ENCODE measurements at places on chromosomes 3 and 15.

DNA sequence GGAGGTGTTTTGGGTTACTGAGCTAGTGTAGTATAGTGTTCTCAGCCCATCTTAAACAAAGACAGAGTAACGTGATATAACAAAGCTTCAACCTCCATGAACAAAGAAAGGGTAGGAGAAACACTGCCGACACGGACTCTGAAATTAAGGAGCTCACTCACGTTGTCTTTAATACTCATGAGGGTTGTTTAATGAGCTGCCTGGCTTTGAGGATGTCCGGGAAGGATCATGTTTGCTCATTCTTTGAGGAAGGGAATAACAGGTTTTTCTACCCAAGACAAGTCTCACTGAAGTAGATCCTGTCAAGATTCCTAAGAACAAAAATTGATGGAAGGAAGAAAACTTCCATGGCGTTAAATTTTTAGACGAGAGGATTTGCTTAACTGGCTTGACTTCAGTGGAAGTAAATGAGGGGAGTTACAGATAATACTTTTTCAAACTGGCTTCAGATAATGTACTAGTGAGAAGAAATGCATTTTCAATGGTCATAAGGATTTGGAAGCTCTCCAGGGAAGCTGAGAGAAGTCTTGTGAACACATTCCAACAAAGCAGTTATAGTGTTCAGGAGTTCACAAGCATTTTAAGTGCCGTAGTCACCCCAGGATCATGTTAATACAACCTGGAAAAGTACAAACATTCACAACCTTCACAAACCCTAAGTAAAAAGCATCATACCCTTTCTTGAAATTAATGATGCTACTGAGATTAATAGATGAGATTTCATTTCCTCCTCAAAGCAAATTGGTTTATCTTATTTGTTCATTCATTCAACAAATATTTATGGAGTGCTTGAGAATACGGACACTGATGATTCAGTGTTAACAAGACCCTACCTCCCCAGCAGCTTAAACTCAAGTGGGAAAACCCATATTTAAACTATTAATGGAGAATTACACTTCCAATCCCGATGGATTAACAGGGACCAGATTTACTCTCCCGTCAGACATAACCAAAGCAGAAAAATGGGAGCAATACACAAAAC lies 101.5 kb downstream of the SHQ1 start:
- no peak for DNase-seq

- no peak for DNase-seq
Observed at GRCh38 chr3:101814835-101815234, 34.5 kb upstream of the NFKBIZ start.

GRCh38 chr15:82875411-82876003 lies 66.1 kb downstream of the WHAMM start:
- DNase-seq, result no peak

DNA sequence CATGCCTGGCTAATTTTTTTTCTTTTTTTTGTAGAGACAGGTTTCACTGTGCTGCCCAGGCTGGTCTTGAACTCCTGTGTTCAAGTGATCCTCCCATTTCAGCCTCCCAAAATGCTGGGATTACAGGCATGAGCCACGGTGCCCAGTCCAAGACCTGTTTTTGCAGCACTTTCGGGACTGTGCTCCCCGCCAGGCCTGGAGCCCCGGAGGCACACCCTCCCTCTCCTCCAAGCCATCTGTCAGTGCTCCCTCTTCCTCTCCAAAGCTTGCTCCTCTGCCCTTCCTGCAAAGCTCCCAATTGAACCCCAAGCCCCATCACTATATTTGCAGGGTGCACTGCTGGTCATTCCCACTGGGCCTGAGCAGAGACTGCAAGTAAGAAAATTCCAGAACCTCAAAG lies 98.1 kb downstream of the CORO2B start:
- DNase-seq, result no peak

- no peak for DNase-seq
Observed at GRCh38 chr3:123781571-123782275, 102.4 kb downstream of the MYLK start.

GRCh38 chr15:77036537-77037387 lies 34.1 kb downstream of the TSPAN3 start:
- no peak for DNase-seq

DNA sequence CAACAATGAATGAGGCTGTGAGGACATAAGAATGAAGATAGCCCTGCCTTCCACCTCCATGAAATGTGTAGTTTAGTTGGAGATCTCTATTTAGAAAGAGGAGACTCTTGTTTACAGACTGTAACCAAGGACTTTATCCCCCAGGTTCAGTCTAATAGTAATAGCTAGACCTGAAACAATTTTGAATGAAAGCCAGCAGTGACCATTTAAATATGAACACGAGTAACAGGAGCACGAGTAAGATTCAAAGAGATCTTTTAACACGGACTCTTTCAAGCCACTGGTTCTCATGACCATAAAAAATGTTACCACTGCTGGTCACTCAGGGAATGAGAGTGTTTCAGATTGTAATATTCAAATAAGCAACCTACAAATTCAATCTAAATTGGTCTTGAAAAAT lies 123.1 kb downstream of the FMN1 start:
- no peak for DNase-seq

- no peak for DNase-seq
Observed at GRCh38 chr3:54374214-54374852, 252.0 kb downstream of the CACNA2D3 start.

GRCh38 chr15:62439543-62440016 lies 274.5 kb upstream of the C2CD4B start:
- peak; percentile 31 for DNase-seq

- DNase-seq, result no peak
Observed at GRCh38 chr15:89360294-89360971, 25.8 kb upstream of the POLG start.

DNA sequence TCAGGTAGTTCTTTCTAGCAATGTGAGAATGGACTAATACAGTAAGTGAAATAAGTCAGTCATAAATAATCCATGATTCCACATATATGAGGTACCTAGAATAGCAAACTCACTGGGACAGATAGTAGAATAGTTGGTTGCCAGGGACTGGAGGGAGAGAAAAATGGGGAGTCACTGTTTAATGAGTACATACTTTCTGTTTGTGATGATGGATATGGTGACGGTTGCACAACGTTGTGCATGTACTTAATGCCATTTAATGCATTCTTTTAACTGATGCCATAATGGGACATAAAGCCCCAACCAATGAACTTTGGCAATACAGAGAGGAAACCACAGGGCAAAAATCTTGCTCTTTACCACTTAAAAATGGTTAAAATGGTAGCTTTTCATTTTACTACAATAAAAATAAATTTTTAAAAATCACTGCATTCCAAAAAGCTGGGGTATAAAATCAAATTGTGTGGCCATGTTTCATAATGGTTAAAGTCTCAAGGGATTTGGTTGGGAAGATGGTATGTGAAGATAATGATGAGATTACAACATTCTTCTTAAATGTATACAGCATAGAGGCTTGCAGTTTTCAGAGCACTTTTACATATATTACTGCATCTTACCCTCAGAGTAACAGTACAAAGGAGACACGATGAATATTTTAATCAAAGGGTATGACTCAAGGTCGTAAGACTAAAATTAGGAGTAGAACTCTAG lies 45.2 kb downstream of the ADAM10 start:
- DNase-seq, result no peak

DNA sequence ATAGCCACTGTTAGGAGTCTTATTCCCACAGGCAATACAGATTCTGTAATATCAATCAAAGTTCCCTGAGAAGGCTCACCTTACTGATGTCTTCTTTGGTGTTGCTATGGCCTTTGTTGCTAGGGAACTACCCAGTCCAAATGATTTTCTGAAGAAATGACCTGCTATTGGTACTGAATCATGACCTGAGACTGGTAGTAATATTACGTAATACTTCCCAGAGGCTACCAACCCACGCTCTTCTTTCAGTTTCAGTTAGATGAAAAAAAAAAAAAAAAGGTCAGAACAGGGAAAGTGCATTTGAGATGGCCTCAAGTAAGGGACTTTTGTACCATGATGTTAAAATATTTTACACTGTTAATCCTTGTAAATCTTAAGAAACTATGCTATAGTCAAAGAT lies 1092.5 kb upstream of the EPHA6 start:
- DNase-seq, result no peak

GRCh38 chr3:53375019-53375418 lies 27.7 kb upstream of the DCP1A start:
- DNase-seq, result peak; percentile 10

GRCh38 chr3:45059132-45059531 lies 33.0 kb downstream of the CLEC3B start:
- DNase-seq, result no peak

- no peak for DNase-seq
Observed at GRCh38 chr3:50340147-50340447, 539 bp downstream of the RASSF1 start.

GRCh38 chr3:135159681-135160247 lies 364.7 kb downstream of the EPHB1 start:
- DNase-seq, result no peak

DNA sequence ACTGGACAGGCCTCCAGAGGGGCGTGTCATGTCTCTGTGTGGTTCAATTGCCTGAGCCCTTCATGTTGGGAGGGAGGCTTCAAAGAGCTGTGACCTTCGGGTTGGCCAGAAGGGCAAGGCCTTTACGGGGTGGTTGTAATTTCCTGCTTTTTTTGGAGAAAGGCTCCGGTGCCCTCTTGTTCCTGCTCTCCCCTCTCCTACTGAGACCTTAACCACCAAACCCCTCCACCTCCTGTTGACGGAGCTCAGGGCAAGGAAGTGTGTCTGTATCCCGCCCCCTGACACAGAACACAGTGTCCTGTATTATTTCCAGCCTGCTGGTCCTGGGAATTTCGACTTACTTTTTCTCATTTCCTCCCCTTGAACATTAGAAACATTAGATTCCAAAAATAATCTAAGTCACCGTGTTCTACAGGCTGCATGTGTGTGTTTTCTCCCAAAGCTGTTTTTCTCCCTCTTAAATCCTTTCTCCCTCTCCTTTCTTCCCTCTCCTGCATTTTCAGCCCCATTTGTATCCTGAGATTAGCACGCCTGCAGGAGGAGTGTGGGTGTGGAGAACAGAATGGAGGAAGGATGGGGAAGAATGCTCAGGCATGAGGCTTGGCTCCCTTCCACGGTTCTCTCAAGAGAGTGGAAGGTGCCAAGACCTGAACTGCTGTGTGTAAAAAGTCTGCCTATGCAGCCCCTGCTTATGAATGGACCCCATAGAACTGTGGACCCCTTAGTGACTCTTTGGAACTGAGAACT lies 285.4 kb upstream of the ROPN1 start:
- no peak for DNase-seq

DNA sequence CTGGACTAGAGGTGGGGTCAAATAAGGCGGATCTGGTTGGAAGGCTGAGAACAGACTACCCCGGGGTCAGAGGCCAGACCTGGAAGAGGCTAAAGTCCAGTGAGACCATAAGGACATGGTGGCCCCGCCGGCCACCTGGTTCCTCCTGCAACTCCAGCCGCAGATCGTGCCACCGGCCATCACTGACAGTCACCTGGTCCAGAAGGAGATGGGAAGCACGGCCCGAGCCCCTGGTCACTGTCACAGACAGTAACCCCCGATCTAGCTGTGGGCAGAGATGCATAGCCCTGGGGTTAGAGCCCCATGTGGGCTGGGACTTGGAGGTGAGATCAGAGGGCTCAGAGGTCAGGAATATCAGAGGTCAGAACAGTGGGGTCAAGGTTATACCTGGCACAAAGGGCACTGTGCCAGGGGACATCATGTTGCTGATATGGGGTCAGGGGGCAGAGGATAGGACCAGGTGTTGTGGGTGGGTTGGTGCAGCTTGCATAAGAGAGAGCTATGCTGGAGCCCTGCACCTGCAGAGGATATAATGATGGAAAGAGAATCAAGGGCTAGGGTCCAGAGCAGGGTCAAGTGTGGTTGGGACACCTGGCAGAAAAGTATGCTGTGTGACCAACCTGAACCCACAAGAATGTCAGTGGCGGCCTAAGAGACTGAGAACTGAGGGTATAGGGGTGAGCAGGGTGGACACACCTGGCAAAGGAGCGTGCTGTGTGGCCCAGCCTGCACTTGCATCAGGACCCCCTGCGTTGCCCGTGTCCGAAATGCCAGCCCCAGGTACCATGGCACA lies 9.6 kb downstream of the CELSR3 start:
- no peak for DNase-seq

DNA sequence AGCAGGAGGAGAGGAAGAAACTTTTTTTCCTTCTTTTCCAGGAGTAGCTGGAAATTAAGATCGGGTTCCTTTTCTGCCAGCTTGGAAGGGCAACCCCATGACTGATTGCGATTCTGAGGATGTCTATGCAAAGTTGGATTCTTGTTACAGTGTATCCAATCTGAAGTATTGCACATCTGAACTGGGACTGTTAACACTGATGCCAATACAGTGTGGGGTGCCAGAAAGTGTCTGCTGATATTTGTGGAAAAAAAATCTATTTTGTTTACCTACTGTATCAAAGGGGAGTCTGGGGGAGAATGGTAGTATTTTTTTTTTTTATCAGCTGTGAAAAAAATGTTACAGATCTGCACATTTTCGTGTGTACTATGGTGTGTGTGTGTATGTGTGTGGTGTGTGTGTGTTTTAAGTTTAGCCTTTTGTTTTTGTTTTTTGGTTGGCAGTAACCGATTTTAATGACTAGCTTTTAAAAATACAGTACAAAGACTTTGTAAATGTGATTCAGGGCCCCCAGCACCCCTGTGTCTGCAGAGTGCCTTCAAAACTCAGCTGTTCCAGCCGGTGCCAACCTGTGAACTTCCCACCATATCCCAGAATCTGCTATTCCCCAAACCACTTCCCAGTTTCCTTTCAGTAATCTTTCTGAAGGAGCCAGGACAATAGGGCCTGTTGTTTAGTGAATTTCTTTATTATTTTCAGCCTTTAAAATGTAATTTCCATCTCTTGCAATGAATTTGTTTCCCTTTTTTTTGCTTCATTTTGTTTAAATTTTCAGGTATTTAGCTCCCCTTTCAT lies 1.9 kb downstream of the RAP2B start:
- DNase-seq, result no peak

DNA sequence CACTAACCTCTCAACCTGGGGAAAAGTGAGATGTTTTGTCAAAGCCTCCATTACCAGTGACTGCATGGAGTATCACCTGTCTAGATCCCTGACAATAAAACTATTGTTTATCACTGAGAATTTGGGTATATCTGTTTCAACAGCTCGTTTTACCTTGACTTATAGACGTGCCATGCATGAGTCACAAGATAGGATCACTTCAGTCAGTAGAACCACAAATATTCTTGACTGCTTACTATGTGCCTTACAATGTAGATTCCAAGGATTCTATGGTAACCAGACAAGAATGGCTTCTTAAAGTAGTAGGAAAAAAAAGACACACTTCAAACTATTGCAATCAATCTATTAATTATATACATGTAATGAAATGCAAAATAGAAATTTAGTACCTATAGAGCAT lies 55.7 kb upstream of the GRM7 start:
- no peak for DNase-seq

DNA sequence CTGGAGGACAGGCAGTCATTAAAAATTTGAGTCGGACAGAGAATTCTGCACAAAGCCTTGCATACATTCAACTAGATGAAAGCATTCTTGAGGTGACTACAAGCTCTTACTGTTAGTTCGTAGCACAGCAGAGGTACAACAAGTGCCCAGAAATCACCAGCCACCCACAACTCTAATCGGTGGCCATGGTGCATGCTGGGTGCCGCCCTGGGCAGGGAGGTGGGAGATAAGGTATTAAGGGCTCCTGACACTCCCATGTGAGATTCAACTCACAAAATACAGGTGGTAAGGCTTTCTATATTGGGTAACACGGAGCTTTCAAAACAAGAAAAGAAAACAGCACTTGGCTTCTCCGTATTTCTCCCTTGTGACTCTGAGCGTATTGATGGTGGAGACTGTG lies 66.0 kb downstream of the MEIS2 start:
- no peak for DNase-seq

GRCh38 chr3:80259736-80260135 lies 491.9 kb upstream of the ROBO1 start:
- DNase-seq, result no peak

Data from AG09319 (cell line).